Osteocyte (in vitro differentiated cells): ENCODE measurements at places on chromosomes 11 and 22.

- DNase-seq, result no peak
Measured at GRCh38 chr11:101049123-101049522, 80.5 kb downstream of the PGR start.

GRCh38 chr22:34111210-34111824 lies 191.0 kb upstream of the LARGE1 start:
- no peak for DNase-seq

GRCh38 chr11:1771700-1772099 lies 8.0 kb upstream of the CTSD start:
- DNase-seq, result no peak

GRCh38 chr22:28507896-28508295 lies 171.7 kb downstream of the TTC28 start:
- no peak for DNase-seq

GRCh38 chr11:125724125-125724524 lies 22.0 kb upstream of the PATE1 start:
- no peak for DNase-seq
